Suprapubic skin (tissue), 4 donors: ENCODE measurements at places on chromosomes 2 and 18.
A peak's percentile ranks its signal among the peaks of the same experiment; 100 is the strongest.

GRCh38 chr2:113057117-113057516 is 1.9 kb upstream of the IL36RN start:
- no peak for DNase-seq

GRCh38 chr2:102618452-102619413 is 620 bp upstream of the SLC9A2 start:
- no peak for DNase-seq

DNA sequence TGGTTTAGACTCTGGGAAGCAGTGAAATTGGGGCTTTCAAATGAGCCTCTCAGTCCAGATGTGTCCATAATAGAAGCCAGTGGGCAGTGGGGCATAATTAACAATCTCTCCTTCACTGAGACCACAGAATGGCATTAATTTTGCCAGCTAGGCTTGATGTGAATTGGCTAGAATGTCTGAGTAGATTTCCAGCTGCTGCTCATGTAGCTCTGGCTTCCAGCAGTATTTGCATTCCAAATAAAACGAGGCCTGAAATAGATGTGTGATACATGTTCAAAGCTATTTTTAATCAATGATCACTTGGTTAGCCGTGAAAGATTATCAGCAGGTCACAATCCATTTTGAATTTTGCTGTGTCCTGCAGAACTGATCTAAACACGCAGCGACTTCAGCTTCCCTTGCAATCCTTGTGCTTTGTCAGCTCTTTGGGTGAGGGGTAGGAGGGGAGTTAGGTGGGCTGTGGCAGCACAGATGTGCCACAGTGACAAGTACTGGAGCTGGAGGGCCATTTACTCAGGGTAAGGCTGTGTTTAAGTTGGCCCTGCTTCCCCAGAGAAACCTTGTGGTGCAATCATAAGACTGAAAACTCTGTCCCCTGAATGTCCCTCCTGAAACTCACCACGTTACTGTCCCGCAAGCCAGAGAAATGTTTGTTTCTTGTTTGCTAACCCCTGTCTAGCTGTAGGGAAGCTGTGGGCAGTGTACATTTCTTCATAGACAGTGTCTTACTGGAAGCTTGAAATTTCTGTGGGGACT is 56.9 kb upstream of the TMEM178A start:
- no peak for DNase-seq

GRCh38 chr2:7845332-7845731 is 836.5 kb upstream of the ID2 start:
- no peak for DNase-seq

DNA sequence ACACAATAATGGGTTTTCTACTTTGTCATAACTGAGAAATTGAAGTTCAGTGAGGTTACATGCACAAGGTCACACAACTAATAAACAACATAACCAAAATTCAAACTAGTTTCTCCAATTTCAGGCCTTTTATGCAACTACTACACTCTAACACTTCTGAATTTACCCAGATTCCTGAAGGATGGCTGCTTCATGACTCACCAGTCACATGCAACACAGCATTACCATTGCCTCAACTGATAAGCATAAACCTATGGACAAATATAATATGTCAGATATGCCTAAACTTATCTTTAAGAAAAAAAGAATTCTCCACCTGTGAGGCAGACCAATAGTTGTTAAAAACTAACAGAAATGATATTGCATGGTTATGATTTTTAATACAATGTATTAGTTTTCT is 586.5 kb upstream of the SLC8A1 start:
- no peak for DNase-seq

- no peak for DNase-seq
Measured at GRCh38 chr2:68730828-68731227, 3.8 kb upstream of the ARHGAP25 start.

GRCh38 chr2:72291059-72291458 is 143.4 kb upstream of the CYP26B1 start:
- DNase-seq = no peak

GRCh38 chr2:75853436-75853835 is 142.7 kb upstream of the GCFC2 start:
- DNase-seq = no peak

DNA sequence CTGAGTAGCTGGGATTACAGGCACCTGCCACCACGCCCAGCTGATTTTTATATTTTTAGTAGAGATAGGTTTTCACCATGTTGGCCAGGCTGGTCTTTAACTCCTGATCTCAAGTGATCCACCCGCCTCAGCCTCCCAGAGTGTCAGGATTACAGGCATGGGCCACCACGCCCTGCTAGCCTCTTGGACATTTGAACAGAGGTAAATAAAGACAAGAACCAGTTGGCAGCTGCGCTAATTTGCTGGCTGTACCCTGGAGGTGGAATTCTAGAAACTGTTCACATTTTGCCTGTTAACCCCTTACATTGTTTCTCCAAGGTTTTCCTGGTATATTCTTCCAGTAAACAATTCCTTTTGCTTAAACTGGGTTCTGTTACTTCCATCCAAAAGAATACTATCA is 132.9 kb downstream of the CDH2 start:
- no peak for DNase-seq

- DNase-seq = no peak
Measured at GRCh38 chr18:44452346-44452745, 228.3 kb upstream of the SETBP1 start.

DNA sequence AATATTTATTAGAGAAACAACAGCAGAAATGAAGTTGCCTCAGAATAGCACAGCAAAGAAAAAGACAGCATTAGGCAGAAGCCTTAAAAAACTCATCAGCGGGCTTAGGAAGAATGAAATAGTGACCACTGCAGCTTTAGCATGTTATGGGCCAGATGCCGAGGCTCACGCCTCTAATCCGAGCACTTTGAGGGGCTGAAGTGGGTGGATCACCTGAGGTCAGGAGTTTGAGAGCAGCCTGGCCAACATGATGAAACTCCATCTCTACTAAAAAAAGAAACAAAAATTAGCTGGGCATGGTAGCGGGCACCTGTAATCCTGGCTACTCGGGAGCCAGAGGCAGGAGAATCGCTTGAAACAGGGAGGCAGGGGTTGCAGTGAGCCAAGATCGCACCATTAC is 32.4 kb downstream of the AP1S3 start:
- DNase-seq = no peak

DNA sequence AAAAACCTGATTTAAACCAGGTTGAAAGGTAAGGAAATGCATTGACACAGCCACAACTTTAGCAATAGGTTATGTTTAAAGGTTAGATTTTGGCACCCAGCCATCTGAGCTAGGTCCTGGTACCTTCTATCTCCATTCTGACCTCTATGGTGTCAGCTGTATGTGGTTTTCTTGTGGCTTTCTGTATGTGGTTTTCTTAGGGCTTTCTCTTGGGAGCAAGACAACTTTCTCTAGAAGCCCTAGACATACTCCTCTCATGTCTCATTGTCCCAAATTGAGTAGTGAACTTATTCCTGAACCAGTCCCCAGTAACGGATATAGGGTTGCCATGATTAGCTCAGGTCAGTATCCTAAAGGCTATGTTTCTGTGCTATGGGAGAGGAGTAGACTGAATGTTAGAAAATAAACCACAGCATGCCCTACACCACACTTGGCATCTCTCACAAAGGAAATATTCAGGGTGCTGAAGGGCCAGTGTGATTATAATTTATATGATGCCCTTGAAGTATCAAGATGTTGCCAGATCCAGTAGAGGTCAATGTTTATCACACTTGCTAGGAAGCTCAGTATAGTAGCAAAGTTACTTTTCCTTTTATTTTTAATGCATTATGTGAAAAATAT is 176.1 kb downstream of the CAPN13 start:
- DNase-seq = no peak

DNA sequence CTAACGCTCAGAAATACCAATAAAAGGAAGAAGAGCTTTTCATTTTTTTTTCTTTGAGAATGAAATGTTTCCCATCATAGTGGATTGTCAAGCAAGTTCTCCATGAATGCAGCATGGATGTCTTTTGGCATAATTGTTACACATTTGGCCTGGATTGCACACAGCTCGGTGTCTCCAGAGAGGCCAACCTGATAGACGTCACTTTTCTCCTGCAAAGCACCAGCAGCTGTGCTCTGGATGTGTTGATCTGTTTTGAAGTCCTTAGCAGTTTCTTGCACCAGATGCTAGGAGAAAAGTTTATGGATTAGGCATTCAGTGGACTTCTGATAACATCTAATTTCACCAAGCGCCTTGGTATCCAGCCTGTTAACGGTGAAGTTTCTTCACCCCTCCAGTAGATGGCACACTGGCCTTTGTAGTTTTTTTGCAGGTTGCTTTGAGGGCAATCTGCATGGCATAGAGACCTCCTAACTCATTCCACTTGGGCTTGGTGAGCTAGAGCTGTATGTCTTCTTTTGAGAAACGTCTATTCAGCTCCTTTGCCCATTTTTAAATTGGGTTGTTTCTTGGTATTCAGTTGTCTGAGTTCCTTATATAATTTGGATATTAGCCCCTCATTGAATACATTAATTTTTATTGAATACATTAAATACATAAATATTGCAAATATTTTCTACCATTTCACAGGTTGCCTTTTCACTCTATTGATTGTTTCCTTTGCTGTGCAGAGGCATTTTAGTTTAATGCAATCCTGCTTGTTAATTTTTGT is 59.7 kb downstream of the PTH2R start:
- no peak for DNase-seq

- DNase-seq = no peak
Measured at GRCh38 chr2:121408641-121409040, 122.0 kb upstream of the RNU4ATAC start.

GRCh38 chr2:148906124-148906523 is 31.1 kb downstream of the KIF5C start:
- DNase-seq = no peak

DNA sequence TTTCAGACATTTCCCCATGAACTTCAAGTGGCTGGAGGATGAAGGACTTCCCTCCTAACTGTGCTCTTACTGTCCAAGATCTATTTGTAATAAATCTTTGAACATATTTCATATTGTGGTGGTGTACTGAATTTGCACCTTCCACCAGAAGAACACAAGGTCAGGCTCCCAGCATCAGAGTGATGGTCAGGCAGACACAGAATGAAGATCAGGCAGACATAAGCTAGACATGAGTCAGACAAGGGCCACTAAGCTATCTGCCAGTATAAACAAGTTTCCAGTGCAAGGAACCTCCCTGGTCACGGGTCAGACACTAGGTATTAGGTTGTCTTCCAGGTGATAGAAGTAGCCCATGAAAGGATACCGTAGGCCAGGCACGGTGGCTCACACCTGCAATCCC is 20.0 kb downstream of the AQP12B start:
- no peak for DNase-seq

GRCh38 chr2:3216841-3217495 is 160.7 kb downstream of the EIPR1 start:
- DNase-seq = no peak

DNA sequence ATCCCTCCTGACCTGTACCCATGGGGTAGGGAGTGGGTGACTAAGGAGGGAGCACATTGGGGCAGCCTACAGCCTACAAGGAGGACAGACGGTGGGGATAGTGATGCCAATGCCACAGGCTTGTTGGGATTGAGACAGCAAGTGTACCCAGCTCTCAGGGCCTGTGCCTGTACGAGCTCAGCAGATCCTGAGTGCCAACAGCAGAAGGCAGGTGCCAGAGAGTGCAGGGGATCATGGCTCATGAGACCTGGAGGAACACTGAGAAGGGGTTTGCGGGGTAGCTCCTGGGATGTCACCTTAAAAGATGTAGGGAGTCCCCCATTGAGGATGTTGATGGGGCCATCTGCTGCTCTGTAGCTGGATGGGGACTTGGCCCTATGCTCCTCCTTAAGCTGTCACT is 10.3 kb upstream of the SNED1 start:
- DNase-seq = peak; percentile 63

DNA sequence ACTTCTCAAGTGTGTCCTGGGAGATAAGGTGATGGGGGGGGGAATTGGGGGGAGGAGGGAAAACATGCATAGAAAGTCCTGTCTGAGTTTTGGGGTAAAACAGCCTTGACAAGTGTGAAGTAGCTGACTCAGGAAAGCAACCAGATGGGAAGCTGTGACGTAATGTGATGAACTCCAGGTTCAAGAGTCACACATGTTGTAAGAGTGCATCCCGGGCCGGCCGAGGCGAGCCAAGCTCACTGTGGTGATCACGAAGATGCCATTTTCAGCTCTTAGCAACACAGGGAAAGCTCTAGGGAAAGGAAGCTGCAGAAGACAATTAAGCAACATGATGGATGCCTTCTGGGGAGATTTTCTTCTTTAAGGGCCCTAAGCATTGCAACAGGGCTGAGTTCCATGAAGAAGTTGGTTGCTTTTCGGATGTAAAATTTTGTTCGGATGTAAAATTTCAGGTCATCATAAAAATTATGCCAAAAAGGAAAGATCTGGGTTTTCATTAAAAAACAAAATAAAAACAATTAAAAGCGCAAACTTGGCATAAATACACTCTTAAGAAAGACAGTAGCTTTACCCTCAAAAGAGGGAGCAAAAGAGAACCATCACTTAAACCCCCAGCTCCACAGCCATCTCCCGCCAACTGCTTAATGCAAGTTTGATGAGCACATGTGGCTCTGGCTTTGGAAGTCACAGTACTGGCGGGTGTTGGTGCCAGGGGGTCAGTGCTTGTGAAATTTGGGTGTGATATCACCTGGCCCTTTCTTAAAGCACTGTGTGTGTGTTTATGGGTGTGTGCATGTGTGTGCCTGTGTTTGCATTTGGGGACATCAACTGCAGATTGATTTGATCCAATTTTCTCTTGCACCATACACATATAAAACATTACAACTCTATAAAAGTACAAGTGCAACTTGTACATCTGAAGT is 19.1 kb downstream of the SERTAD2 start:
- DNase-seq = no peak

DNA sequence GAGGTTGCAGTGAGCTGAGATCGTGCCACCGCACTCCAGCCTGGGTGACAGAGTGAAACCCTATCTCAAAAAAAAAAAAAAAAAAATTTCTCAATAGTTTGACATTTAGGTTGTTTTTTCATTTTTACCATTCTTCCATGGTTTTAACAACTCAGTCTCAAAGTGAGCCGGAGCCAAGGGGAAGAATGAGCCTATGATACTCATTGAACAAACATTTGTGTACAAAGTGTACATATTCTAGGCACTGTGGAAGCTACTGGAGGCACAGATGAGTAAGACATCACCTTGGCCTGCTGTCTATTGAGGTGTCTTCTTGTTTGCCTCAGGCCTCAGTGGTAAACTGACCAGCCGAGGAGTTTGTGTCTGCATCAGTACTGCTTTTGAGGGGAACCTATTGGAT is 21.9 kb downstream of the CENPO start:
- DNase-seq = no peak

GRCh38 chr2:200538139-200538538 is 12.1 kb downstream of the SGO2 start:
- DNase-seq = no peak
